ENCODE measurements at places on chromosomes 2 and 18.

DNA sequence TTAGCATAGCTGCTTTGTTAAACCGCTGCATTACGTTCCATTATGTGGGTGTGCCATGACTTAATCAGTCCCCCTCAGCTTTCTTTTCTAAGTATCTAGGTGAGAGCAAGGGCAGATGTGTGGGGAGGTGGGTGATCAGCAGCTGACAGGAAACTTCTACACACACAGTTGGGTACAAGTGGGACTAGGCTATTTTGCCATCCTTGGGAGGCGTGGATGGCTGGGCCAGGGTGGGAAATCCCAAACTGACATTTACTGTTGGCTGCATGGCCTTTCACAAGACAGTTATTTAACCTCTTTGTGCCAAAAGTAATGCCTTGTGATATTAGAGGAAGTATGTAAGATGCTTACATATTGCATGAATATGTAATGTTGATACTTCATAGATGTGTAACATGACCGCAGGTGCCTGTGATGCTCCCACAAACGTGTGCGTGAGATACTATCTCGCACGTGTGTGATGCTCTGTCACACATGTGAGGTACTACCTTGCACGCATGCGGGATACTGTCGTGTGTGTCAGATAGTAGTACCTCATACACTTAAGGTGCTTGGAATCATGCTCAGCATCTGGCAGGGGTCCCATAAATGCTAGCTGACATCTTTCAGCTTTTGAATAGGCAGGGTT, 314.5 kb downstream of the PRKCE start:
- peak; percentile 40 for DNase-seq

DNA sequence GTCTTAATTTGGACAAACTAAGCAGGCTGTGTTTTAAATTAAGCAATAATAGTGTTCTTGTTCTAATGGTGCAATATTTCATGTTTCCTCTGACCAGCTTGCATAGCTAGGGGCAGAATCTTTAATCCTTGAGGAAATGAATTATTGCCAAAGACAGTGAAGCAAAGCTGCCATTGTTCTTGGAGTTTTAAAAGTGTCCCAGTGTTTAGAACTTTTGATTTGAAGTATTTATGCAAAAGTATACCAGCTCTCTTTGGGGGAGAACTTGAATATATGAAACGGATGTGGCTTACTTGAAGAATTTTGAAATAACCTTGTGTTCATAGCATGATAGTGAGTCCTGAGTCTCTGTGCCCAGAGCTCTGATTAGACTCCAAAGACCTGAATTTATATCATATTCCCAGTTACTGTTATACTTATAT, 33.4 kb downstream of the ITGA6 start:
- DNase-seq = peak; percentile 44

DNA sequence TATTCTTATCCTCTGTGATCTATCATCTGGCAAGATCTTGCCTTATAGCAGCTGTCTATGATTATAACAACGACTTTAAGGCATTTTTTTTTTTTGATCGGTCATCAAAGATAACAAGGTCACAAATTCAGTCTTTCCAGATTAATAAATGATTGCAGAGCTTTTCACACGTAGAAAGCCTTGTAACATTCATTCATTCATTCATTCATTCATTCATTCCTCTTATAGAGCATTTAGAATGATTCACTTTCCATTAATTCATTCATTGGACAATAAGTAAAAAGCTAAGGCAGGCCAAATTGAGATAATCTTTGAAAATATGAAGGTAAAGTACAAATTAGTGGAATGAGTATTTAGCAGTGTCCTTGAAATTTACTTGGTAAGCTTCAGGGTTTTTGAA, 223.7 kb downstream of the NUP35 start:
- DNase-seq = no peak

- DNase-seq = no peak
Observed at GRCh38 chr18:36088256-36088655, 20.9 kb upstream of the RPRD1A start.

DNA sequence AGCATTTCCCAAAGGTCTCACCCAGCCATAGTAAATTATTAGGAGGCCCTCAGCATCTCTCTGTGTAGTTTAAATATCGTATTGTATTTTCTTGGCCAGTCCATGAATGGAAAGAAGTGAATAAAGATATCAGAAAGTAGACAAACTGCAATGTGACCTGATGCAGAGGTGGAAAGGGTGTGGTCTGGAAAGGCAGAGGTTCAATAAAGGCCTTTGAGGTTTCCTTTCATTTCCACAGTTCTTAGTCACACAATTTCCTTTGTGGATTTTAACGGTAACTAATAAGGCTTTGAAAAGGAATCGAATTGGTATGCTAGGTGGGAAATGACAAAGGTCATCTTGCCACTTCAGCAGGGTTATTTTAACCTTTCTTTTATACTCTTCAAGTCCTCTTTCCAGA, 20.1 kb upstream of the WIPF1 start:
- DNase-seq = no peak

DNA sequence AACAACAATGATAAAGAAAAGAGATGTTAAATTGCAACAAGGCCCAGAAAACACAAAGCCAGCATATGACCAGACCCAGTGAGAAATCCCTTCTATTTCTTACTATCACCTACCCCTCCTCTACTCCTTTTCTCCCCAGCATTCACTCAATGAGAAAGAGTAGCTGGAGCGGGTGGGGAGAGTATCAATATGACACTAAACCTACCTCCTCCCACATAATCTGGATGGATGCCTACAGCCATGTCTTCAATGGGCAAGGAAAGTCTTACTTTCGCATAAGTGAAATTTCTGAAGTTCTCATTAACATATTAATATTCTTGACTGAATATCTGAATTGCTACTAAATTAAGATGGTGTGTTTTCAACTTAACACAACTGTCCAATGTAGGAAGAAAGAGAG, 78.2 kb downstream of the AFF3 start:
- no peak for DNase-seq

DNA sequence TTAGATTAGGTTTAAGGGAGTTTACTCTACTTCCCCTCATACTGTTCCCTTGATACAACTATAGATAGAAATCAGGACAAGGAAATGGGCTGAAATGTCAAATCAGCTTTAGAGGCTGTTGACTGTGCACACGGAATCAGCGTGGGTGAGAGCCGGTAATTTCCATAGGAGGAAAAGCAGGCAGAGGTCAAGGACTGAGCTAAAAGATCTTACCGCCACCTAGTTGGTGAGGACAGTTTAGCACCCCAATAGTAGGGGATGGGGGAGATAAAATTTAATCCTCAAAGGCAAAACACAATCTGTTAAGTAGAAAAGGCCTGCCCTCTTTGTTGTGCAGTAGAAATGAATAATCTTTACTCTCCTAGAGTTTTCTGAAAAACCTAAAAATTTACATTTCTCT, 1154.5 kb upstream of the CHAC2 start:
- DNase-seq = no peak

- no peak for DNase-seq
Observed at GRCh38 chr2:20415511-20415918, 31.4 kb upstream of the RHOB start.

DNA sequence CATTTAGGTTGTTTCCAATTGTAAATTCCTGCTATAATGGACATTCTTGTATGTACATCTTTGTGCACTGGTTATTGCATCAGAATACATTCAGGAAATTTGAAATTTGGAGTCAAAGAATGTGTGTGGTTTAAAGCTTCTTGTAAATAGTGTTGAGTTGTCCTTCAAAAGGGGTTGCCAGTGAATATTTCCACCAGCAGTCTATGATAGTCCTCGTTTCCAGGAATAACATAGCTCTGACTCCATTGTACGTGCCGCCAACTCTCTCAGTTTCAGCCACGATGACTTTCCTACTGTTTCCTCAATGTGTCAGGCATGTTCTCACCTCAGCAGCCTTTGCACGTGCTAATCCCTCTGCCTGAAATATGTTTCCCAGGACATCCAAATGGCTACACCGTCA, 10.9 kb upstream of the HS6ST1 start:
- DNase-seq = no peak

DNA sequence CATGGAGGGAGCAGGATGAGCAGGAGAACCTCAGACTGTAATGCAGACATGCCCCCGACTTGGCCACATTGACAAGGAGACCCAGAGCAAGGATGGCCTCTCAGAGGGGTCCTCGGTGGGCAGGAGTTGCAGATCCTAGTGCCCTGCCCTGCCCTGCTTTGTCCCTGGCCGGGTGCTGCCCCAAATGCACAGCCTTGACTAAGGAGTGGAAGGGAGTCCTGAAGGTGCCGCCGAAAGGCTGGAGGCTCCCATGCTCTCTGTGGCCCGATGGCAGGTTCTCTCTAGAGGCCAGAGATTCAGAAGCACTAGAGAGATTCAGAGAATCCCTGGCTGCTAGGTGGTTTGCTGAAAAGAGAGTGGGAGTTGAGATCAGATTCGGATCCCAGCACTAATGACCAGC, 64.4 kb downstream of the MARCO start:
- no peak for DNase-seq

DNA sequence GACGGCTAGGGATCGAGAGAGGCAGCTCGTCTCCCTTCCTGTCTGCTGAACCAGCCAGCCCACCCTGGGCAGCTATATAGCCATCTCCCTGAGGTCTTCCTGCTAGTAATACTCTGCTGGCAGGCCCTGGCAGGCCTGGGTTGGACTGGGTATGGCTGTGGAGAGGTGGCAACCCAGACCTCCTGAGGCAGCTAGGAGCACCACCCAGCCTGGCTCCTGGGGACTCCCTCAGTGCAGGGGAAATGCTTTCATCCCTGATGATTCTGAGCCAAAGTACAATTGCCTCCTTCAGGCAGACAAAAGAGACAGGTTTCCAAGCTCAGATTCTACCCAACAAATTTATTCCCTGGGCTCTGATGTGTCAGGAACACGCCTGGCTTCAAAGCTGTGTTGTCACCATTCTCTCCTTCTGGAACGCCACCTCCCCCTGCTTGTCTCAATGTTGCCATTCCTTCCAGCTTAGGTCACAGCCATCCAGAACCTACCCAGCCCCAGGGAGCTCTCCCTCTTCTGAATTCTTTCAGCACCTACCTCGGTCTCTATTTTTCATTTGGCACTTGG, 4.7 kb upstream of the DNAJB2 start:
- DNase-seq = no peak

DNA sequence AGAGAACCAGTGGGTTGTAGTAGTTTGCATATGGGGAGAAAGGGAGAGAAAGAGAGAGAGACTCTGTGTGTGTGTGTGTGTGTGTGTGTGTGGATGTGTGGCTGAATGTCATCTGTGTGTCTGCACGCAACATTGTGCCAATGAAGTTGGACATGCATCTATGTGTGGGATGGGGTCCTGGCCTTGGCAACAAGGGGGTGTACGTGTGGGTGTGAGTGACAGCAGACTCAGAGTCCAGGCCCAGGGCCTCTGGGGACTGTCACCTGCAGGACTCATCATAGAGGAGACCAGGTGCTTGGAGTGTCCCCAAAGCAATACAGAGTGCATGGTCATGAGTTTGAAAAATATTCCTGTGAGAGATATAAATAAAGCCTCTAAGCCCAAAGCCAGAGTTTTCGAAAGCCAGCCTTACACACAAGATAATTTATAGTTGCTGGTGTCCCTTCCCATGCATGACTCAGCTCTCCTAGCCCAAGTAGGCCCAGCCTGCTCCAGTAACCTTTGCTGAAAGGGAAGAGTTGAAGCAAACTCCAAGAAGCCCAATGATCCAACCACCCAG, 59.9 kb downstream of the TNP1 start:
- DNase-seq = no peak

- DNase-seq = peak; percentile 89
Observed at GRCh38 chr2:45889620-45890370, 238.3 kb downstream of the PRKCE start.

GRCh38 chr18:58105888-58106260, 61.8 kb downstream of the NEDD4L start:
- DNase-seq = no peak

GRCh38 chr2:15149063-15149462, 412.1 kb downstream of the NBAS start:
- DNase-seq = no peak

DNA sequence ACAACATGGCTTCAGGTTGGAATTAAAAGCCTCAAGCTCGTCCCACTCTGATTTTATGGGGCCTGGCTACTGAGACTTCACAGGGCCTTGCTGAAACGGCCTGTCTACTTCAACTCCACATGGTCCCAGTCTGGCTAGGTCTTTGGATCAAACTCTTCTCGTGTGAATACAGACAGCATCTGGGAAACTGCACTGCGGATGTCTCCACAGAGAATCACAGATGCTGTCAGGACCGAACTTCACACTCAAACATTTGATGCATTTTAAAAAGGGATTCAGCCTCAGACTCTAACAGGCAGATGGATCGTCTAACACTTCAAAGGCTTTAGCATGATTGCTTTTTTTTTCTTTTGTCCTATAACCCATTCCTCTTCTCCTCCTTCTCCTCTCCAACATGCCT, 198.5 kb downstream of the ZNF521 start:
- no peak for DNase-seq

GRCh38 chr18:5738526-5738925, 156.8 kb downstream of the TMEM200C start:
- DNase-seq = no peak

DNA sequence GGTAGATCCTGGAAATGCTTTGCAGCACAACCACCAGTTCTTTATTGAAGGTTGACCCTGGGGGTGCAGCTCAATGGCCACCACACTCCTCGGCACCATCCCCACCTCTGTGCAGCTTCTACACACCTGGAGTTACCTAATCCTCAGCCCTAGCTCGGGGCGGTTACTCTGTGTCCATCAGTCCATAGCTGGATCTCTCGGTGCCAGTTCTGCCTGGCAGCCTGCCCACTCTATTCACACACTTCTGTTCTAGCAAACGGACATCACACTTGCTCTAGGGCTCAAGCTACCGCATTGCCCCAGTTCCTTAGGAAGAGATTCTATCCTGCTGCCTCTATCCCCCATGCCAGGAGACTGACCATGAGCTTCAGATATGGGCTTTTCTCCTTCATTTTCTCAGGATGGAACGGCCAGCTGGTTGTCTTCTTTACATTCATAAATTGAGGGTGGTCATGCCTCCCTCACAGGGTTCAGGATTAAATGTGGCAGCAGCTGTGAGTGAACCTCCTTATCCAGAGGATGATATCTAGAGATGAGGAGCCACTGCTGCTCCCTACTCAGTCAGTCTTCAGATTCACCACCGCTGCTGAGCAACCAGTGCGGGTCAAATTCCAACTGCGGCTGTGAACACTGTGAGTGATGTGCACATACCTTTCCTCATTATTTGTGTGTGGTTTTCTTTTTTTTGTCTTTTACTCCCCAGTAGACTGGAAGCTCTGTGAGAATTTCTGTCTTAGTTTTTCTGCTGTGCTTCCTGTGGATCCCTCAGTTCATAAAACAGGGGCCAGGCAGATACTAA, 66.9 kb upstream of the TRIB2 start:
- no peak for DNase-seq

- DNase-seq = no peak
Observed at GRCh38 chr2:88696611-88697010, 5.1 kb downstream of the RPIA start.

- DNase-seq = no peak
Observed at GRCh38 chr2:219302412-219302968, 6.7 kb downstream of the PTPRN start.

GRCh38 chr2:226715347-226715990, 84.2 kb downstream of the IRS1 start:
- no peak for DNase-seq

All from inflammatory macrophage (primary cell).